ENCODE measurements at places on chromosomes 7 and 10.

DNA sequence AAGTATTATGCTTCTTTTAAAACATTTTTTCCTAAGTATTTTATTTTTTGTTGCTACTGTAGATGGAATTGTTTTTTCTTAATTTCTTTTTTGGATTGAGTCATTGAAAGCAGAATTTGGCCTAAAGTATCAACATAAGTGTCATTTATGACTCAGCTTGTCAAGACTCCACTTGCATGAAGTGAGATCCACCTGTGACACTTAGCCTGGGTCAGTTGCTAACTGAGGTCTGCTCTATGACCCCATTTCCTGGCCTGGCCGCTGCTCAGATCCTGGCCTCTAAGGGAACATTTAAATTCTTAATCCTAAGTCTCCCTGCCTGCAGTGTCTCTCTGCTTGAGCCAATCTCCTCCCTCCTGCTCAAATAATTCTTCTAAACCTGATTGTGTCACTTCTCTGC lies 35.5 kb downstream of the TMEM270 start:
- H3K27me3 ChIP-seq: no peaks in the 10 kb centered on the region
- no peak for DNase-seq
- no peak overlapping the region for H3K27ac ChIP-seq
- H3K4me3 ChIP-seq: no peak overlapping the region

- H3K4me3 ChIP-seq: no peak overlapping the region
Measured at GRCh38 chr10:35421553-35422178, 85.4 kb downstream of the CCNY start.

DNA sequence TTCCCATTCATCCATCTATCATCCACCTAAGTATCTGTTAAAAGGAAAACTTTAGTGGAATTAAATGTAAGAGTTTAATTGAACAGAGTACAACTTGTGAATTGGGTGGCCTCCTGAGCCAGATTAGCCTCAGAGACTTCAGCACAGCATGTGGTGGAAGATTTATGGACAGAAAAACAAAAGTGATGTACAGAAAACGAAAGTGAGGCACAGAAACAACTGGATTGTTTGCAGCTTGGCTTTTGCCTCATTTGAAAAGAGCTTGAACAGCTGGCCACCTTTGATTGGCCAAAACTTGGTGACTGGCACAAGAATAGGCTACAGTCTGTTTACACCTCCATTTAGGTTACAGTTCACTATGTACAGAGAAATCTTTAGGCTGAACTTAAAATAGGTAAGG lies 1463.4 kb upstream of the CELF2 start:
- no peaks in the 10 kb centered on the region for H3K4me1 ChIP-seq
- no peak overlapping the region for H3K27ac ChIP-seq
- no peak overlapping the region for H3K4me3 ChIP-seq

DNA sequence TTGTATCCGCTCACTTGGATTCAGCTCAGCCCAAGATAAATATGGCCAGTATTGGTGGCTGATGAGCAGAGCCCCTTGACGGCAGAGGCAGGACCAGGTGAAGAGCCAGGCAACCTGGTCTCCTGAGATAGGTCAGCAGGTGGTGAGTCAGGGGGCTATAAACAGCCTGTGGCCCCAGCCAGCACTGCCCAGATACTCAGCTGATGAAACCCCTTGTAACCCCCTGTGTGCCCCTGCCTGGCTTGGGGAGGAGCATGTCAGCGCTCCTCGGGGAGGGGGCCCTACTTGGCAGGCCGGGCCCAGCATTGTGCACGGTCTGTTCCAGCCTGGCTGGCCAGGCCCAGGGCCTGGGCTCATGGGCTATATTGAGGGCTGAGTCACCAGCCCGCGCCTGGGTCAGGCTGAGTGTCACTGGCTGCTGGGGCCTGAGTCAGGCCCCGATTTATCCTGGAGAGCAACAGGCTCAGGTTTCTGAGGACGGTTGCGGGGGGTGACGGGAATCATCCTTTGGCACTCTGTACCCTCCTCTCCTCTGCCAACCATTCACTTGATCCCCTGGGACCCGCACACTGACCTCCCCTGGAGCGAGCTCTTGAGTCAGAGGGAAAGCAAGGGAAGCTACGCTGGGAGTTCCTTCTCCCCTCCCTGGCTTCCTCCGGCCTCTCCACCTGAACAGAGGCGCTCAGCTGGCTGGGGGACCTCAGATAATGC lies 2.8 kb upstream of the FLNC start:
- H3K27me3 ChIP-seq: peaks cover 9% of the 10 kb centered on the region
- no peak overlapping the region for H3K4me3 ChIP-seq
- H3K27ac ChIP-seq: no peak overlapping the region
- H3K36me3 ChIP-seq: no peaks in the 10 kb centered on the region
- DNase-seq: no peak

Measured in breast epithelium (tissue), 4 donors.